Cerebellum (tissue), 4 donors: ENCODE measurements at places on chromosomes 16 and 17.

DNA sequence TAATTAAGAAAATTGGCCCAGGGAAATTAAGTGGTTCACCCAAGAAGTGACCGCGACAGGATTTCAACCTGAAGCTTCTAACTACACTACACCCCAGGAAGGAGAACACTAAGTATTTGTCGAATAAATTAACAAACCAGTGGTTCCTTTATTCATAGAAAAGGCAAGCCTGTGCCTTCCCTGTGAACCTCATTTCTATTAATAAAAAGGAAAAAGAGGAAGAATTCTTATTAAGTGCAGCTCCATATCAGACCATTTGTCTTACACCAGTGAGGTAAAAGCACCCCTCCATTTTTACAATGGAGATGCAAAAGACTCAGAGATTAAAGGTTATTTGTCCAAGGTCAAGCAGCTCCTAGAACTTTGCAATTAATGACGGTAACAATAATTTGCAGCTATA is 1.7 kb downstream of the COPS3 start:
- DNase-seq: no peak

- no peak for DNase-seq
These were observed 7.4 kb downstream of the BANP start for GRCh38 chr16:87958632-87959031.

DNA sequence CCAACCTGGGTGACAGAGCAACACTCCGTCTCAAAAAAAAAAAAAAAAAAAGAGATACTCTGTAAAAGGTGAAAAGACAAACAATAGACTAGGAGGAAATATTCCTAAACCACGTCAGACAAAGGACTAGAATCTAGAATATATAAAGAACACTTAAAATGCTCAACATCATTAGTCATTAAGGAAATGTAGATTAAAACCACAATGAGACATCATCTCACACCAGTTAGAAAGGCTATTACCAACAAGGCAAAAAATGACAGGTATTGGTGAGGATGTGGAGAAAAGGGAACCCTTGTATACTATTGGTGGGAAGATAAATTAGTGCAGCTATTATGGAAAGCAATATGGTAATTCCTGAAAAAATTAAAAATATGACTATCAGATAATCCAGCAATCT is 903.1 kb upstream of the SOX9 start:
- DNase-seq: no peak

DNA sequence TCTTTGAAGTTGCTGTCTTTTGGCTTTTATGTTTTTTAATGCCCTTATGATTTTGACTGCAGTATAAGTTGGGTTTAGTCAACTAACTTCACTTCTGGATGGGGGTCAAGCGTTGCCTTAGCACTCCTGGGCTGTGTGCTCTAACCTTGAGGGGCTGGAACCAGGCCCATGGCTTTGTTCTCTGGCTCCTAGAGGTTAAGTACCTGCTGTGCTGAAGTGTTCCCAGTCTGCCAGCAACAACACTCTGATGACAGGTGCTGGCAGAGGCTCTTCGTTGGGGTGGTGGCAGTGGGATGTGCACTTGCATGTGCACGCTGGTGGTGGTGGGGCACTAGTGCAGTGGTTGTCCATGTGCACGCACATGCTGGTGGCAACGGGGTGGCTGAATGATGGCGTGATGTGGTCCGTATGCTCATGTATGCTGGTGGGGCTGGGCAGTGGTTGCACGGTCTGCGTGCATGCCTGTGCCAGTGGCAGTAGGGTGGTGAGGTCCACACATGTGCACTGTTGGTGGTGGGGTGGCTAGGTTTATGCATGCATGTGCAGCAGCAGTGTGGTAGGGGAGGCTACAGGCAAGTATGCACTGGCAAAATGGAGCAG is 447.8 kb upstream of the GOT2 start:
- no peak for DNase-seq

GRCh38 chr17:74816905-74817620 is 40.9 kb upstream of the NAT9 start:
- DNase-seq: no peak

- peak; percentile 59 for DNase-seq
These were observed 656 bp upstream of the GEMIN4 start for GRCh38 chr17:752620-753219.

- no peak for DNase-seq
These were observed 59.3 kb upstream of the KSR1 start for GRCh38 chr17:27396941-27397340.

DNA sequence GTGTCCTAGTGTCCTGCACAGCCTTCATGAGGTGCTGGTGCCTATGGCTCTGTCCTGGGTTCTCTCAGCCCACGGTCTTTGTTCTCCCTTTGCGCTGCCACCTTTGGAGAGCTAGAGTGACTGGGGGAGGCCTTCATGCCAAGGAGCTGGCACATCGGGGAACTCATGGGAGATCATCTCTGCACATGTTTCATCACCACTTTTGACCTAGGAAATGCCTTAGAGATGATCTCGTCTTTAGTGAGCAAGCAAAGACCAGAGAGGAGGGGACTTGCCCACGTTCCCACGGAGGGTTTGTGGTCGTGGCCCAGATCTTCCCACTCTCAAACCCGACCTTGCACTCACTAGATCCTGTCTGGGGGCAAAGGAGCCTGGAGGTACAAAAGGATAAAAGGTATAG is 23.5 kb downstream of the TBX4 start:
- DNase-seq: no peak

DNA sequence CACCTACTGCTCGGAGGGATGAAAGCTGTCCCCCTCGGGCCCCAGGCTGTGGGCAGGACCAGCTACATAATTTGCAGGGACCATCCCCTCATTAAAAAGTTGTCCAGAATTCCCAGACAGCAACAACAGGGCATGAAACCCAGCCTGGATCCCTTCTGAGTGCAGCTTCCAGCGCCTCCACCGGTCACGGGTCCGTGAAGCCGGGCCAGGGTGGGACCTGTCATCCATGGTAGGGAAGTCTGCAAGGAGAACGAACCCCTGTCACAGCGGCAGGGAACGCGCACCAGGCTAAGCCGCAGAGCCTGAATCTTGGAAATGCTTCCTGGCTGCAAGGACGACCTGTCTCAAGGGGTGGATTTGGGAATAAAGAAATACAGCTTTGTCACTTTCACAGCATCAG is 214.2 kb downstream of the RBFOX3 start:
- no peak for DNase-seq

- no peak for DNase-seq
These were observed 4.5 kb upstream of the PHAF1 start for GRCh38 chr16:67105246-67105645.

GRCh38 chr17:63534816-63535455 is 11.8 kb downstream of the KCNH6 start:
- no peak for DNase-seq

- no peak for DNase-seq
These were observed 57.9 kb upstream of the BCO1 start for GRCh38 chr16:81180578-81180977.

DNA sequence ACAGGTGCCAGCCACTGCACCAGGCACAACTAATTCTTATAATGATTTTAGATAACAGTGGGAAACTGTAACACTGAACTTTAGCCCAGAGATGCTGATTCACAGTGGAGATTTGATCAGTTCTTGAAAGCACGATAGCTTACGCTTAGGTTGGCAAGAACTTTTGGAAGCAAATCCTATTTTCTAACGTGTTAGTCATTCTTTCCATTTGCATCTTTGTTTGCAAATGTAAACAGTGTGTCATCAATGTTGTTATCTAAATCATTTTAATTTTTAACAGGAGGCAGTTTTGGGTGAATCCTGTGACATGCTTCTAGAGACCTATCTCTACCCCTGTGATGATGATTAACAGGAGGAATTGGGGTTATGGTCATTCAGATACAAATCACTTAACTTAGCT is 35.7 kb upstream of the GNA13 start:
- no peak for DNase-seq

GRCh38 chr16:7585705-7586104 is 253.1 kb downstream of the RBFOX1 start:
- DNase-seq: no peak

DNA sequence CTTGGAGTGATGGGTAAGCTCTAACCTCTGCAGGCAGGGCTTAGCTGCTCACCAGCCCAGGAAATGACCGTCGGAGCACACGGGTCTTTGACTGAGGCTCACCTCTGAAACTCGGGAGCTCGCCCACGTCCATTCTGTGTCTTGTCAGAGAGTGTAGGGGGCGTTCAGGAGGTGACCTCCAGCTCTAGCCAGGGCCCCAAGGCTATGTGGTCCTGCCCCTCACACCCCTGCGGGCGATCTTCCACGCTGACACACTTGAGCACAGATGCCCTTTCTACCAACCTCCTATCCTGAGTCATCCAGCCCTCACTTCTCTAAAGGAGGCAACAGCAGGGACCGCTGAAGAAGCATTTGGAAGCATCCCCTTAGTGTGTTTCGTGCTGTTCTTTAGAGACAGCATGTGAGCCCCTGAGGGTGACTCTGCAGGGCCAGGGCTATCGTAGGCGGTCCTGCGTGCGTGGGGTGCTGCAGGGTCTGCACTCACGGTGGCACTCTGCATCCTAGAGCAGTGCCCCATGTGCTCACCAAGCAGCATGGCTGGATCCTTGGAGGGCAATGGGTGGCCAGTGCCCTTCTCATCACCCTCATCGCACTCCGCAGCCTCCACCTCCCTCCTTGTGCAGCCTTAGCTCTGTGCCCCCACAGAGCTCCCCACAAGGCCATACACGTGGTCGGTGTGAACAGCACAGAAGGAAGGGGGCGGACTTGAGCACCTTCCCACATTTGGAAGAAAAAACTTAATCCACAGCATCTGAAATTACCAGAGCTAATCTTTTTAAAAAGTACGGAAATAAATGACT is 33.8 kb downstream of the SLC47A1 start:
- no peak for DNase-seq

- peak; percentile 83 for DNase-seq
These were observed 7.8 kb downstream of the NR1D1 start for GRCh38 chr17:40092581-40092980.

- no peak for DNase-seq
These were observed 27.9 kb downstream of the VAT1L start for GRCh38 chr16:77816293-77816692.

- no peak for DNase-seq
These were observed at the start of gene HSD11B2 for GRCh38 chr16:67430977-67431774. HSD11B2 (plus strand) TSS chr16:67431121; CDS start chr16:67431249, 128 bp downstream.

GRCh38 chr17:41553987-41554680 is 17.7 kb downstream of the KRT9 start:
- no peak for DNase-seq

DNA sequence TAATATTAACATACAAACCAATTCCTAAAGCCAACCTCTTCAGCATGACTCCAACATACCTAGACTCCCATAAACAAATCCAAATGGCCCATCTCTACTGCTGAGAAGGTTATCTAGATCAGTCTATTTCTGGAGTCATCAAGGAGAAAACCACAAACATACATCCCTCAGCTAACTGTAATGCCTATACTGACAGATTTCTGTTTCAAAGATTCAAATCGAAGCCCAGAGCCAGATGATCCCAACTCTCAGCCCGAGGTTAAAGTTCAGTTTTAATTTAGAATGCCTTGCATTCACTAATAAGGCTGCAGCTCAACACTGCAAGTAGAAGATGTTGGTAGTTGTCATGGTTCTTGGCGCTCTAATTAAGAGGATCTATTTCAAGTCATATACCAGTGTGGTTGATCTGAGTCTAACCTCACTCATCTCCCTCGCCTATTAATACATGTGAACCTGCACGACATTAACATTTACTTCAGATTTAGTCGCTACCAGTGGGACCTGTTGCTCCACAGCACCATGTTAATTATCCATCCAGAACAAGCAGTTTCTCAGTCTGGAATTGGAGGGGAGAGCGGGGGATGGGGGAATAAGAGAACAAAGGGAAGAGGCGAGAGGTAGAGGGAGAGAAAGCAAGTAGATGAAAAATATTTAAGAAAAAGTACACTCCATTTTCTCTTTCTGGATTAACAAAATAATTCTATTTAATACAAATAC is 15.4 kb downstream of the PHF12 start:
- DNase-seq: no peak

GRCh38 chr17:74738051-74738996 is 1.3 kb downstream of the RAB37 start:
- no peak for DNase-seq

DNA sequence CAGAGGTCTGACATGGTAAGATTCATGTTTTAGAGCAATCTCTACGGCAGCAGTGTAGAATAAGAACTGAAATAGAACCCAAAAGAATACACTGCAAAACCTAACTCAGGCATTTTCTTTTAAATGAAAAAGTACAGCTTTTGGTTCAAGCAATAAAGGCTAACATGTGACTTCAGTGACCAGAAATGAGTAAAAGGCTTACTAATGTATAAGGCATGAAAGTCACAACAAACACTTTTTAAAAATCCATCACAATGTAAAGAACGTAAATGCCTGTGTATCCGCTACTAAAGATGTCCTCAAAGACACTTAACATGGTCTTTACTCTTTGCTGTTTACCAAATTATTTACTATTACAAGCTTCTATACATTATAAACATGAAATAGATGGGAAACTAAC is 16.6 kb downstream of the KIAA0753 start:
- DNase-seq: no peak

GRCh38 chr16:71402007-71402406 is 39.8 kb downstream of the TLE7 start:
- no peak for DNase-seq

- peak; percentile 57 for DNase-seq
These were observed 108.5 kb downstream of the RAB11FIP4 start for GRCh38 chr17:31499771-31500554.

GRCh38 chr17:63156986-63157385 is 191.0 kb downstream of the TANC2 start:
- no peak for DNase-seq

- DNase-seq: peak; percentile 78
These were observed 132.3 kb downstream of the TMEM132E start for GRCh38 chr17:34711646-34712045.

- DNase-seq: no peak
These were observed 85.3 kb downstream of the ENGASE start for GRCh38 chr17:79159926-79160325.

GRCh38 chr16:23434380-23434779 is 18.6 kb downstream of the COG7 start:
- peak; percentile 75 for DNase-seq

GRCh38 chr16:83420206-83420760 is 387.5 kb upstream of the HSBP1 start:
- no peak for DNase-seq

- DNase-seq: no peak
These were observed 13.0 kb downstream of the ARL4D start for GRCh38 chr17:43411749-43412148.

DNA sequence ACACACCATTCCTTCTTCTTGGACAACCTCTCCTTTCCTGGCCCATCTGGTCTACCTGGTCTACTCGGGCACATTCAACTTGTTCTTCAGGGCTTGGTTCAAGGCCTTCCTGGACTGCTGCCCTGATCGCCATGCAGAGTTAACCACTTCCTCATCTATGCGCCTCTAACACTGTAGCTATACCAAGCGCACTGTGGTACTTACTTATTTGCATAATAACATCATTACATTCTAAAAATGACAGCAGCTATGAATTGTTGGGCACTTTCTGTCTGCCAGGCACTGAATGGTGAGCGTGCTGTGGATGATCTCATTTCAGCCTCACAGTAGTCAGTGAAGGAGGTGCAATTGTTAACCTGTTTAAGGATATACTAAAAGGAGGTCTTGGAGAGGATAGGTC is 66.9 kb upstream of the SDK2 start:
- no peak for DNase-seq

GRCh38 chr16:21150375-21151001 is at the start of gene DNAH3:
DNAH3 (minus strand) TSS chr16:21150846; CDS start chr16:21150319, 527 bp downstream.
- no peak for DNase-seq
